Fibroblast of upper back skin (primary cell): ENCODE measurements at places on chromosomes 2 and 18.

GRCh38 chr2:44084850-44085249, 83.8 kb upstream of the PPM1B start:
- DNase-seq, result no peak

DNA sequence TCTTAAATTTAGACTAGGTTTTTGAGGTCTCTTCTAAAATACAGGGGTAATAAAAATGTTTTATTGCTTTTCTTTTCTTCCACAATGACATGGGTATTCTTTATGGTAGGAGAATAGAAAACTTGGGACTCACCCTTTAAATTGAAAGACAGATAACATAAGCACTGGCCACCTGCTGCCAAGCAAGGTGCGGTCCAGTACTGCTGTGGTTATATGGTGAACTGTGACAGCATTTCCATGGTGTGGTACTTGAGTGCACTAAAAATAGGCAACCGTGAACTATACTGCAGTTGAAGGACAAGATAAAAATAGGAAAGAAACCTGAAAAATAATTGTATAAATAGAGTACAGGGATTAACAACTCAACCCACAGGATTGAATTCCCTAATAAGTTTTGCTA, 54.4 kb upstream of the GRB14 start:
- no peak for DNase-seq

DNA sequence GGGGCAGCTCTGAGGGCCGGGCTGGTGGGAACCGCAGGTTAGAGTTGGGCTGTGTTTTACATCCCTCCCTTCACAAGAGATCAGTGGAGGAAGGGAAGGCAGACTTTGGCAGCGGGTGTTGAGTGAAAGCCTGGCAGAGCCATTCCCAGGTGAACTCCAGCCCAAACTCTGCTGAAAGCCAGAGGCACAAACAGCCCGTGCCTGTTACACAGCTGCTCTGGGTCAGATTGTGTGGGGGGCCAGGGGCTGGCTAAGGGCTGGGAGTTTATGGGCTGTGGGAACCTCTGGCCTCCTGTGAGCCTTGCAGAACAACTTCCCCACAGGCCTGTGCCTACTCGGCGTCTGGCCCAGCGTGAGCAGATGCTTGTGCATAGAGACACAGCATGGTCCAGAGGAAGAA, 286.8 kb downstream of the CLIP4 start:
- no peak for DNase-seq

- DNase-seq, result peak; percentile 69
Observed at GRCh38 chr2:18950361-18950851, 361.0 kb upstream of the NT5C1B start.
